CD4-positive, alpha-beta T cell (primary cell): ENCODE measurements at places on chromosomes 1 and 21.

DNA sequence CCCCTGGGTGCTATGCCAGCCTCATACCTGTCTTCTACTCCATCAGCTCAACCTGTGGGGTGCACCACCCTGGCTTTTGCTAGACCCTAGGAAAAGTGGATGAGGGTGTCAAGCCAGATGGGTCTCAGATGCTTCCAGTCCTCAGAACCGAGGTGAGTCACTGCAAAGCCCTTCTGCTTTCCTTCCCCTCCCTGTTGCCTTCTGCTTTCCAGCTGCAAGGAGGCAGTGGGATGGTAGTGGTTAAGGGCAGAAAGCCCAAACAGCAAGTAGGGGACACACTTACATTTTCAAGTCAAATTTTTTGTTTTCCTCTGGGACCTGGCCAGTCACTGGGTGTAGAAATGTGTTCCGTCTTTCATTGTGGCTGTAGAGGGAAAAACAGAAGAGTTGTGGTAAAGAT lies 60.7 kb upstream of the GOLT1A start:
- no peak overlapping the region for H3K4me3 ChIP-seq
- H3K36me3 ChIP-seq = no peaks in the 10 kb centered on the region
- H3K27ac ChIP-seq = no peak overlapping the region
- peaks cover 3% of the 10 kb centered on the region for H3K27me3 ChIP-seq
- no peak for DNase-seq
- no peaks in the 10 kb centered on the region for H3K4me1 ChIP-seq

DNA sequence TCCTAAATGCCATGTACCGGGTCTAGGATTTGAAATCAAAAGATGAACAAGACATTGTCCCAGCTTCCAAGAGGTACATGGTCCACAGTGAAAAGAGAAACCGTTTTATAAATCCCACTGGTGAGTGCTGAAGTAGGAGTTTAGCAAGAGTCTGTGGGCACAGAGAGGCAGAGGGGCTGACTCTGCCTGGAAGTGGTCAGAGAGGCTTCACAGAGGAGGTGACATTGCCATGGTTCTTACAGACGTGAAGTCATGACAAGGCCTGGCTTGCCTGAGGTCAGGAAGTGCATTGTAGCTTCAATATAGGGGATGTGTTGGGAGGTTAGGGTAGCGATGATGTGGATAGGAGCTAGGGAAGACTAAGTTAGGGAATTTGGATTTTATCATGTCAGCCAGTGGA lies 28.4 kb downstream of the MAPKAPK2 start:
- H3K4me3 ChIP-seq = no peak overlapping the region
- no peak overlapping the region for H3K27ac ChIP-seq
- no peaks in the 10 kb centered on the region for H3K36me3 ChIP-seq
- no peaks in the 10 kb centered on the region for H3K27me3 ChIP-seq
- H3K4me1 ChIP-seq = peaks cover 64% of the 10 kb centered on the region
- no peak for DNase-seq

DNA sequence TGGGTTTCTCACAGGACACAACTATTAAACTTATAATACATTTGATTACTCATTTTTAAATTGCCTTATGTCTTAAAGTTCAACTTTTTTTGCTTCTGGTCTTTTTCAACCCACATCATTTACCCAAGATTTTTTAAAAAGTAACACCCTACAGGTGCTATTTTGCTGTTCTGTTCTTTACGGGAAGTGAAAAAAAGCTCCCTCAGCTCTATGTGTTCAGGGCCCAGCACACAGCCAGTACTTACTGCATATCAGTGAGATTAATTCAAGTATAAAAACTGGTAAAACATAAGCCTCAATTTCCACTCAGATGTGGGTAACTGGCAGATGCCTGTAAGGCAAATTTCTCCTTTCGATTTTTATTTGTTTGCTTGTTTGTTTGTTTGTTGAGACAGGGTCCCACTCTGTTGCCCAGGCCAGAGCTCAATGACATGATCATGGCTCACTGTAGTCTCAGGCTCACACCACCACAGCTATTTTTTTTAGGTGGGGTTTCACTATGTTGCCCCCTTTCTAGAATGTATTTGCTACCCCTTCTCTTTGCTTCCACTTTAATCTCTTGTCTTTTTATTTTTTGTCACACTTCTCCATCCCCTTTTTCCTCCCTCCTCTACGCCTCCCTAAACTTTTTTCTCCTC lies 20.3 kb downstream of the RNASEL start:
- H3K4me3 ChIP-seq = no peak overlapping the region
- no peak overlapping the region for H3K27ac ChIP-seq
- H3K36me3 ChIP-seq = peaks cover 11% of the 10 kb centered on the region

GRCh38 chr1:86775395-86775794 lies 71.0 kb downstream of the SH3GLB1 start:
- no peak for DNase-seq
- peaks cover 5% of the 10 kb centered on the region for H3K4me1 ChIP-seq
- H3K36me3 ChIP-seq = no peaks in the 10 kb centered on the region
- no peak overlapping the region for H3K4me3 ChIP-seq
- H3K27ac ChIP-seq = no peak overlapping the region

GRCh38 chr1:22031214-22031962 lies 21.1 kb upstream of the CDC42 start:
- peak; percentile 63 for DNase-seq
- peak overlapping the region; percentile 25 for H3K4me3 ChIP-seq
- no peaks in the 10 kb centered on the region for H3K36me3 ChIP-seq
- H3K27ac ChIP-seq = peak overlapping the region; percentile 26
- H3K4me1 ChIP-seq = peaks cover 44% of the 10 kb centered on the region
- H3K27me3 ChIP-seq = no peaks in the 10 kb centered on the region

DNA sequence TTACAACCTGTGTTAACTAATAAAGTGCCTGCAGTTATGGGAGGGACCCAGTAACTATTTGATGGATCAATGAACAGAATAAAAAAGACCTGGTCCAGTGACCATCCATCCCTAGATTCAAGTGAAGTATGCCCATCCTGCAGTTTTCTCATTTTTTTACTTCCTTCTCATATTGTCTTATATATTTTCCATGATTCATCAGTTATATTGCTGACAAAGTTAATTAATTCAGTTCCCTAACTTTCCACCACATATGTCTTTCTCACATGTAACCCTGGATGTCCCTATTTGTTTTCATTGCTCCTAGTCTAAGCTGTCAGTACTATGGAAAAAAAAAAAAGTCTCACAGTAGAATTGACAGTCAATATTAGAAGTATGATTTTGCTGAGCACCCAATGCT lies 64.3 kb downstream of the ITGB3BP start:
- H3K4me1 ChIP-seq = no peaks in the 10 kb centered on the region
- DNase-seq = no peak
- no peak overlapping the region for H3K4me3 ChIP-seq
- no peaks in the 10 kb centered on the region for H3K27me3 ChIP-seq

DNA sequence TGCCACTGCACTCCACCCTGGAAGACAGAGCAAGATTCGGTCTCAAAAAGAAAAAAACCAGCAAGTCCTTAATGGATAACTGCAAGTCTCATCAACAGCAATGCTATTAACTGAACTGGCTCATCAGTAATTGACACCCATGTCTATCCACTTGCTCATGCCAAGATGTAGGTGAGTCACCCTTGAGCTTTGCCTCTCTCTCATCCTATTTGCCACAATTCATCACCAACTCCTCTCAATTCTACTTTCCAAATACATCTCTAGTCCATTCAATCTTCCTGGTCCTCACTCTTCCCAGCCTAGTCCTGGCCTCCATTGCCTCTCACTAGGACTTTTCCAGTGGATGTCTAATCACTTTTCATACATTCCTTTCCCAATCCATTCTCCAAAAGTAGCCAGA lies 103.7 kb upstream of the PRMT6 start:
- no peaks in the 10 kb centered on the region for H3K27me3 ChIP-seq
- H3K4me3 ChIP-seq = no peak overlapping the region
- no peaks in the 10 kb centered on the region for H3K4me1 ChIP-seq

- DNase-seq = peak; percentile 68
- no peak overlapping the region for H3K4me3 ChIP-seq
- peaks cover 3% of the 10 kb centered on the region for H3K36me3 ChIP-seq
- peak overlapping the region; percentile 43 for H3K27ac ChIP-seq
Observed at GRCh38 chr1:12434174-12434573, 183.8 kb downstream of the DHRS3 start.

- H3K36me3 ChIP-seq = no peaks in the 10 kb centered on the region
- H3K27ac ChIP-seq = no peak overlapping the region
- no peaks in the 10 kb centered on the region for H3K27me3 ChIP-seq
- no peak for DNase-seq
- no peaks in the 10 kb centered on the region for H3K4me1 ChIP-seq
Observed at GRCh38 chr1:225435957-225436392, 8.1 kb upstream of the LBR start.

- H3K36me3 ChIP-seq = peaks cover 2% of the 10 kb centered on the region
- H3K27me3 ChIP-seq = no peaks in the 10 kb centered on the region
- DNase-seq = peak; percentile 91
- peak within 1 kb of the TSS; percentile 84 for H3K4me3 ChIP-seq
- H3K27ac ChIP-seq = peak within 1 kb of the TSS; percentile 73
Observed at GRCh38 chr1:149899460-149900284, at the start of gene BOLA1. BOLA1 (plus strand) TSS chr1:149899568; CDS start chr1:149900060, 492 bp downstream.

DNA sequence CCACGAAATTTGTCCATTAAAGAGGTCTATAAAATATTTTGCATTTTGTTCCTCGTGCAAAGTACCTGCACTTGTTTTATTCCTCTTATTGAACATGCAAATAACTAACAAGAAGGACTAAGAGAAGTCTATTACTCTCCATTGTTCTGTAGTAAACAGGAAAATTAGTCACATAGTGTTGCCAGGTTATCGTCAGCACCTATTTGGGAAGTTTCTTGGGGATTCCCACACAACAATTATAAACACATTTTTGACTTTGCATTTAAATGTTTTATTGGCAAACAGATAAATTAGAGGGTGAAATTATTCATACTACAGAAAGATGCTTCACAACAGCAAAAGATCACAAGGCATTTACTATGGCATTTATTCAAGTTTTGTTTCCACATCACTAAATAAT lies 174.5 kb downstream of the ZC3H11B start:
- no peak overlapping the region for H3K4me3 ChIP-seq
- H3K27me3 ChIP-seq = no peaks in the 10 kb centered on the region
- H3K27ac ChIP-seq = no peak overlapping the region
- no peaks in the 10 kb centered on the region for H3K36me3 ChIP-seq

DNA sequence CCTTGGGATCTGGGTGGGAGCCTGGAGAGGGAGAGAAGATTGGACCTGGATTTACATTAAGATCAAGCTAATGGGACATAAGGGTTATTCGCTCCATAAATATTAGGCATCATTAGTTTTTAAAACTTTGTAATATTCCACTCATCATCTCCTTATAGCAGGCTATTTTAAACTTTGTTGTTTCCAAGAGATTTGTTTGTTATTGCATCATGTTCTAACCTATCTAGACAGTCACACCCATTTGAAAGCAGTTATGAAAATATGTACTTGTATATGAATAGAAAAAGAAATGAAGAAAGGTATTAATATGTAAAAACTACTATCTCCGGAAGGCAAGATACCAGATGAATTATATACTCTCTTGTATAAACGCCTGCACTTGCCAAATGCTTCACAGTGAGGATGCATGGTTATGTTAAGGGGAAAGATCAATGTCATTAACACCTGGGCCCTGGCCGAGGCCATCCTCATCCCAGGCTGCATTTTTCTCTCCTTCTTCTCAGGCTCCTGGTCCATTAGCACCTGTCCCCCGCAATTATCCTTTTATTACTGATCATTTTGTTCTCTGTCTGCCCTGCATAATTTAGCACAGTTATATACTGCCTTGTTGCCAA lies 468.2 kb downstream of the MATN1 start:
- H3K27ac ChIP-seq = no peak overlapping the region
- DNase-seq = no peak
- H3K36me3 ChIP-seq = no peaks in the 10 kb centered on the region
- H3K27me3 ChIP-seq = peaks cover 3% of the 10 kb centered on the region
- no peak overlapping the region for H3K4me3 ChIP-seq

- H3K4me1 ChIP-seq = no peaks in the 10 kb centered on the region
- H3K36me3 ChIP-seq = no peaks in the 10 kb centered on the region
- H3K27ac ChIP-seq = no peak overlapping the region
- no peaks in the 10 kb centered on the region for H3K27me3 ChIP-seq
Observed at GRCh38 chr1:73911849-73912248, 286.1 kb downstream of the LRRIQ3 start.

GRCh38 chr1:78223417-78224215 lies 177.8 kb downstream of the GIPC2 start:
- no peak overlapping the region for H3K27ac ChIP-seq
- H3K4me1 ChIP-seq = no peaks in the 10 kb centered on the region
- DNase-seq = no peak
- no peak overlapping the region for H3K4me3 ChIP-seq

DNA sequence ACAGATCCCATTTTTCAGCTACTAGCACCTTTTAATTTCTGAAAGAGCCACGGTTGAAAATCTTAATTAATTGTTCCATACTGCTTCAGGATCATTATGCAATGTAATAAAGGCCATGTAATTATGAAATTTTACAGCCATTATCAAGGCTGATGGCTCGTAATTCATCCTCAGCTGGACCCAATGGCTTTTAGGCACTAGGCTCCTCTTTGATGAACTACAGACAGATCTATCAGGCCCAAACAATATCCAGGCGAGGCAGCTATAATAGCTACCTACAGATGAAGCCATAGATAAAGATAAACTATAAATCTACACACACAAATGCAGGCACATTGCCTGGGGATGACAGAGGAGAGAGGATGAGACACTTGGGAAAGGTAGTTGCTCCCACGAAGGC lies 110.5 kb upstream of the USH2A start:
- H3K4me3 ChIP-seq = no peak overlapping the region
- no peaks in the 10 kb centered on the region for H3K27me3 ChIP-seq
- no peaks in the 10 kb centered on the region for H3K36me3 ChIP-seq
- DNase-seq = no peak

DNA sequence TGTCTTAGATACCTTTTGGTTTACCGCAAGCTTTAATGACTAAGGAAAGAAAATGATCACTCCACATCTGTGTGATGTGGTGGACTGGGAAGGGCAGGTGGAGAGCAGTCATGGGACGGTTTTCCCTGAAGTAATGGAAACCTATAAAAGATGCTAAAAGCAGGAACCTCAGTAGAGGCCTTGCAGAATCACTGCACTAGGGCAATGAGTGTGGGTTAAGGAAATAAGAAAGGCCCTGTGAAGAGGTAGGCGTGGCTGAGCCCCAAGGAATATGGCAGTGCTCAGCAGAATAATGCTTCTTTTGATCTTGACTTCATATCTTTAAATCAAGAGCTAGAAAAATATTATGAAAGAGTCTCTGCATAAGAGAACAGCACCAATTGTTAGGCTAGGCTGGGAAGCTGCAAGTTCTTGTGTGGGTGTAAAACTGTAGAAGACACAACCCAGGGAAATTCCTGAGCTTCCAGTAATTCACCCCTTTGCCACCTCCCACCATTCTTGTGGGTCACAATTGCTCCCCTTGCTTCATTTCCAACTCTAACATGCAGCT lies 49.9 kb downstream of the CLCA4 start:
- DNase-seq = no peak
- no peak overlapping the region for H3K4me3 ChIP-seq
- H3K4me1 ChIP-seq = no peaks in the 10 kb centered on the region
- no peaks in the 10 kb centered on the region for H3K27me3 ChIP-seq
- no peak overlapping the region for H3K27ac ChIP-seq

GRCh38 chr1:181776044-181776443 lies 285.5 kb downstream of the ZNF648 start:
- H3K4me1 ChIP-seq = no peaks in the 10 kb centered on the region
- H3K27me3 ChIP-seq = no peaks in the 10 kb centered on the region
- H3K27ac ChIP-seq = no peak overlapping the region
- DNase-seq = no peak
- H3K36me3 ChIP-seq = no peaks in the 10 kb centered on the region
- H3K4me3 ChIP-seq = no peak overlapping the region
